ENCODE measurements at places on chromosomes 4 and X.
A peak's percentile ranks its signal among the peaks of the same experiment; 100 is the strongest.

- no peak for DNase-seq
Observed at GRCh38 chr4:180581061-180581460, 1662.1 kb upstream of the TENM3 start.

- DNase-seq, result no peak
Observed at GRCh38 chrX:8981723-8982122, 52.2 kb downstream of the FAM9B start.

- no peak for DNase-seq
Observed at GRCh38 chr4:151801547-151802516, 41.0 kb upstream of the GATB start.

- DNase-seq, result no peak
Observed at GRCh38 chrX:15524417-15524816, 23.8 kb downstream of the BMX start.

DNA sequence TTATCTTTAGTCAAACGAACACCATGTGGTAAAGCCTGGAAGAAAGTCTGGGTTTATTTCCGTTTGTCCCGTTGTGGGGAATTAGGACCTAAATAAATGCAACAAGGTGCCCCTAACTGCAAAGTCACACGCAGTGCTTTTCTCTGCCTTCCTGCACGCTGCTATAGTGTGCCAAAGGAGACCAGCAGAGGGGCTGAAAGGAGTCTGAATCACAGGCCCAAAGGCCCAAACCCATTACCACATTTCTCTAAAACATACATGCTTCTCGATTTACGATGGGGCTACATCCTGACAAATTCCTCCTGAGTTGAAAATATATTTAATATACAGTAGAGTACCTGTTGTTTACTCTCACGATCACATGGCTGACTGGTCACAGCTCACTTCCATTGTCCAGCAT lies 4.5 kb downstream of the VEGFC start:
- DNase-seq, result no peak

GRCh38 chr4:147453561-147454141 lies 27.2 kb upstream of the EDNRA start:
- no peak for DNase-seq

DNA sequence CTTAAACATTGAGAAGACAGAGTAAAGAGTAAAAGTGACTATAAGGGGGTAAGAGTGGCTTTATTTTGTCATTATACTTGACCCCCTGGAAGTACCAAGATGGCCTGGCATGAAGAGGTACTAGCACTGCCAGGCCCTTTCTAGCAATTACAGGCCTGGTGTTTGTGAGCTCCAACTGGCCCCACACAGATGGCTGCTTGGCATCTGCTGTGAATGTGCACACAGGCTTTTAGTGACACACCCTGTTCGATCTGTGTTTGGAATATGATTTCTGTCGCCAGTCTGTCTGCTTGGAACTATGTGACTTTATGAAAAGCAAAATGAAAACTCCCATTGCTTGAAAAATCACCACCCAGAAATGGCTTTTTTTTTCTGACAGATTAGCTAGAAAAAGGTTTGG lies 123.3 kb downstream of the CLCN4 start:
- no peak for DNase-seq

- DNase-seq, result no peak
Observed at GRCh38 chr4:78951862-78952472, 12.7 kb upstream of the PAQR3 start.

- DNase-seq, result no peak
Observed at GRCh38 chr4:80809039-80809729, 221.3 kb upstream of the BMP3 start.

DNA sequence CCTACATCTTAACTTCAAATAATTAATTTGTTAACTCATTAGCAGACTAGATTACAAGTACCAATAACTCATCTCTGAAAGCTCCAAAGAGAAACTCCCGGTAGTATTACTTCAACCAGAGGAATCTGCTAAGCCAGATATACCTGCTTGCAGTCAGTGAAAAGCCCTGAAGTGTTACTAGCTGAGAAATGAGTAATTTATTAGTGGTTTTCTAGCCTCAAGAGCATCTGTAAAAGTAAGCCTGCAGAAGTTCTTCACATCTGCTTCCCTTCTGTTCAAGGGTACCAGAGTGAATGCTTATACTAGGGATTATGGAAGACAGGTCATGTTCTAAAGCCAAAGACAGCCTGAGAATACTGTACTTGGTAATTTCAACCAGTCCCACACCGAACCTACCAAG lies 34.7 kb downstream of the IRS4 start:
- no peak for DNase-seq

DNA sequence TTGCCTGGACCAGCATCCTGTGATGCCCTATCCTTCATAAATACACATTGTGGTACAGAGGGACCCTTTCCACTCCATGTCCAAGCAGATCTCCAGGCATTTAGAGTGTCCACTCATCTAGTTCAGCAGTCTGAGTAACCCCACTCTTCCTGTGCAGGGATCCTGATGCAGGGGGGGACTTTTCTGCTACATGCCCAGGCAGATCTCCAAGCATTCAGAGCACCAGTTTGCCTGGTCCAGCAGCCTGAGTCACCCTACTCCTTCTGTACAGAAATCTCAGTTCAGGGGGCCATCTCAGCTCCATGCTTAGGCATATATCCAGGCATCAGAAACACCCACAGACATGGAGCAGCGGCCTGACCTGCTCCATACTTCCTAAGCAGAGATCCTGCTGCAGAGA lies 1089.8 kb downstream of the FAT4 start:
- no peak for DNase-seq

DNA sequence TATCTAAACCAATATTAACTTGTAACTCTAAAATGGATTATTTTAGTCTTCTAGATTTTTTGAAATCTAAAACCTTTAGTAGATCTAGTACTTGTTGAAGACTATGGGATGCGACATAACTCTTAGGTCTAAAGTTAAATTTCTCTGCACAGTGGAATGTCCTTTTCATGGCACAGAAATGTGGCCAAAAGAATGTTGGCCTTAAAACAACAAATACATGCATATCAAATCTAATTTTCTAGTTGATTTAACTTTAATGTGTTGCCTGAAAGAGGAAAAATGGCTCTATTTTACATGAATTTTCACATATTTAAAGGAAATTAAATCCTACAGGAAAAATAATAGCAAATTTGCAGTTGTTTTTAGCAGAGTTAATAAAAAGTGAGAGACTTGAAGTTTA lies 30.3 kb downstream of the NFKB1 start:
- no peak for DNase-seq

- no peak for DNase-seq
Observed at GRCh38 chr4:10074767-10075105, 41.9 kb downstream of the WDR1 start.

DNA sequence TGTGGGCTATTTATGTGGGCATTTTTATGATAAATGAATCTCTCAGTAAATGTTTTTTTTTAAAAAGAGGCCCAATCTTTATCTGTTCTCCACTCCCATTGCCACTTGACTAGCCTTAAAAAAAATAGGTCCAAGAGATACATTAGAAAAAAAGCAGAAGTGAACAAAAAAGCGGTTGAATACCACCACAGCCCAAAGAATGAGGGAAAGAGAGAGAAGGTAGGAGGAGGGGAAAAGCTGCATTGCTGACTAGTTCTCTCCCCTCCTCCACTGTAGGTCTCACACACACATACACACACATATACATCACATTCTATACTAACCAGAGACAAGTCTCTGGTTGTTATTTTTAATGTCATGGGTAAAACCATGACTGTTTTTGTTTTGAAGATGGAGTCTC lies 95.8 kb upstream of the IL13RA1 start:
- DNase-seq, result no peak

DNA sequence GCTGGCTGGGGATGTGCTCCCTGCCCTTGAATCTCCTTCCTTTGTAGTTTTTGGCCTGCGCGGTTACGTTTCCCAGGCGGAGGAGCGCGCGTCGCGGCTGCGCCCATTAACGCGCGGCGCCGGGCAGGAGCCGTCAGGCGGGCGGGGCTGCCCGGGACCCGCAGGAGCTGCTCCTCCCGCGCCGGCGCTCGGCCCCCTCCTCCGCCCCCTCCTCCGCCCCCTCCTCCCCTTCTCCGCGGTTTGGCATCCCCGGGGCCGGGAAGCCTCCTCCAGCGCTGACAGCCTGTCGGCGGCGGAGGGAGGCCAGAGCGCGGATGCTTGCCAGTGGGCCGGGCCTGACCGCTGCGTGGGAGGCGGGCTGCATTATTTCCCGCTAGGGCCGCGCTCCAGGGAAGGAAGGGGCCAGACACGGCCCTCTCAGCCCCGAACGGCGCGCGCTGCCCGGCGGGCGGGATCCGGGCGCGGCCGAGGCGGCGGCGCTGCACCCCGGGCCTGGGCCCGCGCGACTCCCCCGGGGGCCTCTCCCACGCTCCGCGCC lies at the start of gene DCLK2:
Gene DCLK2 (plus strand): TSS at position 405 of the 538 bp plus-strand sequence. CDS start 583 bp downstream, outside the sequence.
- peak; percentile 86 for DNase-seq

DNA sequence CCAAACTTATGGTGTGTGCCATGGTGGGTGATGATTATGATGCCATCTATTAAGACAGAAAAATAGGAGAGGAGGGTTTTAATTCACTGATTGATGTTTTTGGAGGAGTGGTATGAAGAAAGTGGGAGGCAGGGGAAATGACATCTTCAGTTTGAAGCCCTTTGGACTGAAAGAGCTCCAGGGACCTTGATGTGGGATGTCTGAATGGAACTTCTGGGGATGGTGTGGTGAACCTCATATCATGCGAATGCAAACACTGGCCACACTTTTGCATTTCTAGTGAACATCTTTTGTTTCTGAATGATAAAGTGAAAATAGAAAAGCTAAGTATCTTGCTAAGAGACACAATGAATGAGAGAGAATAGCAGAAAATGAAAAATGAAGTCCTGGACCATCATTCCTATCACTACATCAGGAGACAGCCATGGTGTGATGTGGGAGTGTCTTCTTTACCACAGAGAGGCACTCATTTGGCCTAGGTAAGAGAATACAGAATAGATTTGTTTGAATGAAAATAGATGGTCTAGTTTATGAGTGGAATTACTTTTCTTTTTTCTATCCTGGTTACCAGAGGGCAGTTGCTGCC lies 123.5 kb downstream of the ZNF827 start:
- no peak for DNase-seq

GRCh38 chr4:72208421-72209075 lies 176.7 kb downstream of the NPFFR2 start:
- no peak for DNase-seq

GRCh38 chr4:47876310-47876709 lies 38.1 kb downstream of the NFXL1 start:
- DNase-seq, result no peak

GRCh38 chrX:17590892-17591740 lies 146.2 kb upstream of the SCML1 start:
- DNase-seq, result peak; percentile 0

All from amygdala (tissue), 56 donors.